ENCODE measurements at places on chromosomes 1 and 21. TPM values are rescaled to one million over a fixed set of nuclear protein-coding genes. Genes with fewer than 3 reads are reported as not detected.

EFNA3 gene
- total RNA-seq = 0.21 TPM

C8B gene
- not detected for total RNA-seq

CFHR4 gene
- not detected for total RNA-seq

CFAP57 gene
- total RNA-seq = 0.10 TPM

FCRL6 gene
- 15.2 TPM for total RNA-seq

LRRC38 gene
- not detected for total RNA-seq

PROX1 gene
- 0.31 TPM for total RNA-seq

SPRR5 gene
- total RNA-seq = not detected

SLC41A1 gene
- total RNA-seq = 16.1 TPM

VPS72 gene
- total RNA-seq = 9.9 TPM

PLCH2 gene
- total RNA-seq = 4.7 TPM

CREB3L4 gene
- 2.4 TPM for total RNA-seq

IGSF5 gene
- total RNA-seq = not detected

KCNJ10 gene
- total RNA-seq = not detected

Measured in mononuclear cell (primary cell).